Stimulated activated CD8-positive, alpha-beta memory T cell treated with anti-CD3 and anti-CD28 coated beads, Interleukin-7, amount 100 ng/mL, for 4 hours (primary cell): ENCODE measurements at places on chromosomes 4 and X.

GRCh38 chrX:63656871-63657580 lies 128.0 kb downstream of the ARHGEF9 start:
- DNase-seq = no peak

DNA sequence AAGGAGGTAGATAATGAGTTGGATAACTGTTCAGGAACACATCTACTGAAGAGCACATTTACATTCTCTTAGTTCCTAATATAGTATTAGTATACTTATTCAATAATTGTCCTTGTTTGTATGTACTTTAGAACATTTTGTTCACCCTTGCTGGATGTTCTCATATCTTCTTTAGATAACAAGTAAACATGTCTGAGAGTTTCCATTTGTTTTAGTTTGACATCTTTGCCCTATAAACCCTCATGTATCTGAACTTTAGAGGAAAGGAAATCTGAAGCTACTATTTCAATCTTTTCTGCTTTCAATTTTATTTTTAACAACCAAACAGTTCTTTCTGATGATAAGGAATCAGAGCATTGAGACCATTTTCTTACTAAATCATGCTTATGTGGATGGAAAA lies 518.6 kb downstream of the RPA4 start:
- no peak for DNase-seq

- no peak for DNase-seq
Observed at GRCh38 chr4:109944591-109944990, 31.9 kb downstream of the EGF start.

DNA sequence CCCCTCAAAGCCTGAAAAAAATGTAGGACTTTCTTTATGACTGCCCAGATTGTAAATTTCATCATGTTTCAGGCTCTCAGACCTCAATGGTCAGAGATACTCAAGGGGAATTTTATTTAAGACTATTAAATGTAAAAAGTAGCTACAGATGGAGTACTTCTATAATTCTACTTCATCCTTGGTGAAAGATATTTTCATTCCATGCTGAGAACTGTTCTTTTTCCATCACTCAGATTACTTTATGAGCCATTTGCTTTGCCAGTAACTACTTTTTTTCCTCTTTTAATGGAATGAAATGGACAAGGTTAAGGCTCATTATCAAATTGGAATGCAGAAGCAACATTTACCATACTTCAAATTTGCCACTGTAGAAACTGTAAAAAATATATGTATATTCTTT lies 38.0 kb upstream of the PLS3 start:
- DNase-seq = no peak

DNA sequence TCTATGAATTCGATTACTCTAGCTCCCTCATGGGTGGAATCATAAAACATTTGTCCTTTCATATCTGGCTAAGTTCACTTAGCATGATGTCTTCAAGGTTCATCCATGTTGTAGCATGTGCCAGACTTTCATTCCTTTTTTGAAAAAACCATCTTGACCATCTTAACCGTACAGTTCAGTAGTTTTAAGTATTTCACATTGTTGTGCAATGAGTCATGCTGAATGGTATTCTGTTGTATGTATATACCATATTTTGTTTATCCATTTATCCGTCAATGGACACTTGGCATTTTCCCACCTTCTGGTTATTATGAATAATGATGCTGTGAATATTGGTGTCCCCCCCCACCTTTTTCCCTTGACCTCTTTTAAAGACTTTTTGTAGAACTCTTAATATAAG lies 72.4 kb upstream of the TLR2 start:
- no peak for DNase-seq

DNA sequence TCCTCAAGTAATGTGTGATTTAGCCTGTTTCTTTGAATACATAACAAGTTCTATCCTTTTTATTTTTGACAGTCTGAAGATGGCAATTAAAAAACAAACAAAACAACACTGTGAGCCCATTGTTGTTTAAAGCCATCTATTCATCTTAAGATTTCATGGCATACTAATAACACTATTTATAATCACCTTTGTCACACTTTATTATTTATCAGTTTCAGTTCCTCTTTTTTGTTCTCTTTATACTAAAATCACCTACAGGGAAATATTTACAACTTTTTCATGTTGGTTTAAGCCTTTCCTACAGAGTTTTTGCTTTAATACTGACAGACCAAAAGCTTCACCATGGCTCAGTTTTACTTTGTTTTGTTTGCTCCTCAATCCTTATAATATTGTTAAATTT lies 247.4 kb upstream of the CTSO start:
- DNase-seq = no peak
